Activated naive CD8-positive, alpha-beta T cell treated with anti-CD3 and anti-CD28 coated beads, Interleukin-2, amount 50 U/mL, for 24 hours (primary cell): ENCODE measurements at places on chromosomes 5 and 9.
A peak's percentile ranks its signal among the peaks of the same experiment; 100 is the strongest.

DNA sequence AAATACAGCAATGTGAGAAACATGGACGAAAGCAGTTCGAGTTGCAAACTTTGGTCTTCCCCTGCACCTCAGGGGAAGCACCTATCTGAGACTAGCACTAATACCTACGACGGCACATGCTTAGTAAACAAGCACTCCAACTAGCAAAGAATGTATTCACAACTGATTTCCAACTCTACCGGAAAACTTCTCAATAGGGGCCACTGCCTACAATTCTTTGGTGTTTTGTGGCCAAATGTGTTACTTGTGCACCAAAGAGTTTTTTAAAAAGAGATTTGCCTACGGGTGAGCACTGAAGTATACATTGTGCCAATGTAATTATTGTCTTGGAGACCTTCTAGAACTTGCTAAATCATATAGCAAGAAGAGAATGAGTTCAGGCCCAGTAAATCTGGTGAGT is 12.2 kb downstream of the ENC1 start:
- no peaks in the 10 kb centered on the region for H3K36me3 ChIP-seq
- H3K27ac ChIP-seq, result no peak overlapping the region
- H3K4me3 ChIP-seq, result no peak overlapping the region

- H3K27me3 ChIP-seq, result no peaks in the 10 kb centered on the region
- peaks cover 61% of the 10 kb centered on the region for H3K36me3 ChIP-seq
- DNase-seq, result no peak
- H3K4me3 ChIP-seq, result no peak overlapping the region
- H3K4me1 ChIP-seq, result peaks cover 25% of the 10 kb centered on the region
These were observed 42.5 kb downstream of the PRRC2B start for GRCh38 chr9:131436376-131436775.

GRCh38 chr9:116096853-116097252 is 56.7 kb upstream of the PAPPA start:
- H3K4me1 ChIP-seq, result no peaks in the 10 kb centered on the region
- no peaks in the 10 kb centered on the region for H3K27me3 ChIP-seq
- DNase-seq, result no peak
- no peak overlapping the region for H3K27ac ChIP-seq

DNA sequence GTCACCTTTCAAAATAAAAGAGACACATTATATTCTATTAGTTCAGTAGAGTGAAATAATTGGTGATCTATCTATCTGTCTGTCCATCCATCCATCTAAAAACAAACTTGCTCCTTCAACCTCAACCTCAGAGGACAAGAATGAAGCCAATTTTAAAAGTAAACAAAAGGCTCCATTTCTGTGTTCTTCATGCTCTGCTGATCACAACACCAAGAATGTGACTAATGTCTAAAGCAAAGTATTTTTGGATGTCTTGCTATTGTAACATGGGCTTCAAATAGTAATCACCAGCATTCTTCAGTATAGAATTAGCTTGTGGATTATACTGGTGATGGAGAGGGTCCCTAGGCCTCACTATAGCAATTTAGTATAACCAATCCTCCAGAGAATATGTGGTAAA is 1304.4 kb downstream of the MAT2B start:
- no peak overlapping the region for H3K27ac ChIP-seq
- H3K4me1 ChIP-seq, result no peaks in the 10 kb centered on the region
- H3K27me3 ChIP-seq, result no peaks in the 10 kb centered on the region
- no peaks in the 10 kb centered on the region for H3K36me3 ChIP-seq
- no peak for DNase-seq

- no peak overlapping the region for H3K27ac ChIP-seq
- peaks cover 6% of the 10 kb centered on the region for H3K36me3 ChIP-seq
- H3K4me1 ChIP-seq, result peaks cover 12% of the 10 kb centered on the region
- no peaks in the 10 kb centered on the region for H3K27me3 ChIP-seq
These were observed 9.3 kb downstream of the CAST start for GRCh38 chr5:96671441-96671840.

DNA sequence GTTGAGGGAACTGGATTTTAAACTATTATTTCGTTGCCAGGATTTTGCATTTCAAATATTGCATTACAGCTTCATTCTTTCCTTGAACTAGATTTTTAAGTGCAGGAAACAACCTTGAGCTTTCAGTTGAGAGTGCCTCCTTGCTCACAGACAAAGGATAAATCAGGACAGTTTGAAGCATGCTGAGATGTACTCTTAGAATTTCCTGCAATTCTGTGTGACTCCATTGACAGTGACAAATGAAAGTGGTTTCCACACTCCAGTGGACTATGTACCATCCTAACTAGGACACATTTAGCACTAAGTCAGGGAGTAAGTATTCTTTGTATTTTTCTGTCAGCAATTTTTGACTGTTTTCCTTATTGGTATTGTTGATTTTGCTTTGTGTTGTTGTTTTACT is 100.0 kb upstream of the PLCXD3 start:
- no peaks in the 10 kb centered on the region for H3K36me3 ChIP-seq
- H3K27ac ChIP-seq, result no peak overlapping the region
- no peaks in the 10 kb centered on the region for H3K4me1 ChIP-seq
- no peak for DNase-seq
- H3K27me3 ChIP-seq, result no peaks in the 10 kb centered on the region

GRCh38 chr5:180785121-180785781 is 17.4 kb downstream of the MGAT1 start:
- peaks cover 2% of the 10 kb centered on the region for H3K36me3 ChIP-seq
- H3K27me3 ChIP-seq, result no peaks in the 10 kb centered on the region
- DNase-seq, result no peak
- peak overlapping the region; percentile 68 for H3K27ac ChIP-seq

DNA sequence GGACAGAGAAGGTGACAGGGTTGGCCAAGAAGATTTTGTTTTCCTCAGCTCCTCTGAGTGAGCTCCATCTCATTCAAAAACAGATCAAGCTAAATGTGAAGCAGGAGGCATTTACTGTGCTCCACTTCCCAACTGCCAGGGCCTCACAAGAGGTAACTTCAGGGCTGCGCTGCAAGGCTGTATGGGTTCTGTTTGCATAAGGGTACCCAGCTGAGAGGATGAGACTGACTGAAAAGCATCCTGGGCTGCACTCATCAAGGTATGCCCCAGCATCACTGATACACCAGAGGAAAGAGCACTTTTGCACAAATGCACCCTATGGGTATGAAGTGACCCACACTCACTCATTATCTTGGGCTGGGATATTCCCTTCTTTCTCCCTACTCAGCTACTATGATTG is 316.2 kb upstream of the HAPLN1 start:
- no peak overlapping the region for H3K27ac ChIP-seq
- H3K27me3 ChIP-seq, result no peaks in the 10 kb centered on the region
- no peak for DNase-seq

DNA sequence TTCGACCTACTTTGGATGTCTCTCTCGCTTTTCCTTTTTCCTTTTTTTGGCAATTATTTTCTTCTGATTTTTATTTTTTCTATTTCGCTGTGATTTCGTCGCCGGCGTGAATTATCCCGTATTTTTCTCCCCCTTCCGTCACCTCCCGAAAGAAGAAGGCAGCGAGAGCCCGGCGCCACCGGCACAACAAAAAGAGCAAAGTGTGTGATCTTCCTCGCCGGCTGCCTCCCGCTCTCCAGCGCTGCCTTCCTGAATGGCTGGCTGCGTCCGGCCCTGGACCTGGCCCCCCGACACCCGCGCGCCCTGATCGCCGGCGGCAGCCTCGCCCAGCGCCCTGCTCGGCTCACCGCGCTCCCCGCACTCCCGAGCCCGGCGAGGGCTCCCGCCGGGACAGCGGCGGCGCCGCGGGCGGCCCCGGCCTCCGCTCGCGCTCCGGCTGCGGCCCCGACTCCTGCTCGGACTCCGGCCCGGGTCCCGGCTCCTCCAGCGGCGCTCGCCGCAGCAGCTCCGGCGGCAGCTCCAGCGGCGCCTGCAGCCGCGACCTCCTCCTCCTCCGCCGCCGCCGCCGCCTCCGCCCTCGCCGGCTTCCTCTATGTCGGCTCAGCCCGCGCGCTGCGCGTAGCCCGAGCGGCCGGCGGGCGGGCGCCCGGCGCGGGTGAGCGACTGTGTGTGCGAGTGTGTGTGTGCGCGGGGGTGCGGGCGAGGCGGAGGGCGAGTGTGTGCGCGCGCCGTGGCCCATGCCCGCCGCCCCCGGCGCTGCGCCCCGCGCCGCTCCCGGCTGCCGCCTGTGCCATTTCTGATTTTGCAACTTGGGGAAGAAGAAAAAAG is 960 bp downstream of the NR2F1 start:
- H3K27ac ChIP-seq, result peak overlapping the region; percentile 39
- no peak for DNase-seq
- H3K36me3 ChIP-seq, result peaks cover 6% of the 10 kb centered on the region
- peaks cover 48% of the 10 kb centered on the region for H3K27me3 ChIP-seq
- peaks cover 43% of the 10 kb centered on the region for H3K4me1 ChIP-seq
- peak overlapping the region; percentile 4 for H3K4me3 ChIP-seq

- no peak overlapping the region for H3K4me3 ChIP-seq
- H3K27me3 ChIP-seq, result no peaks in the 10 kb centered on the region
- H3K36me3 ChIP-seq, result peaks cover 67% of the 10 kb centered on the region
- no peaks in the 10 kb centered on the region for H3K4me1 ChIP-seq
- H3K27ac ChIP-seq, result no peak overlapping the region
These were observed 36.7 kb downstream of the GEMIN5 start for GRCh38 chr5:154901276-154901675.

DNA sequence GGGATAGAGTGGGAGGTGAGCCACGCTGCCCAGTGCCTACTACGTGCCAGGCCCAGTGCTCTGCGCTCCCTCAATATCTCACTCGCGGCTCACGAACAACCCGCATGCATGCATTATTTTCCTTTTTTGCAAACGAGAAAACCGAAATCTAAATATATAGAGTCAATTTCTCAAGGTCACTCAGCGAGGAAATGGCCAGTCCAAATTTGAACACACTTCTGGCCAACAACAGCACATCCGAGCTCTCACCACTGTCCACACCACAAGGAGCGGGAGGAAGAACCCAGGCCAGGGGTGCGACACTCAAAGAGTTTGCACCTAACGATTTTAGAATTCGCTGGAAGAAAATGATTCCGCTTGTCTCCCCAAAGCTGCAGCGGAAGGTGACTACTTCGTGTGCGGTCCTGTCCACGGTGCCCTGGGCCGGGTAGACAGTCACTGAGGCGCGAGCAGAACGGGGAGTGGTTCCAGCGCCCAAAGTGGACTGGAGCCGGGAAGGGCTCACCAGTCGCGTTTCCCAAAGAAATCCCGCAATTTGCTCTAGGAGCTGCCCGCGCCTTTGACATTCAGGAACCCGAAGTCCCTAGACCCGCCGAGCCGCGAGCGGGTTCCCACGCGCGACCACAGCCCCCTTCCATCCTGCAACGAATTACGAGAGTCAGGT is 1.1 kb upstream of the TLX3 start:
- H3K36me3 ChIP-seq, result no peaks in the 10 kb centered on the region
- no peak overlapping the region for H3K4me3 ChIP-seq
- peaks cover 75% of the 10 kb centered on the region for H3K27me3 ChIP-seq

DNA sequence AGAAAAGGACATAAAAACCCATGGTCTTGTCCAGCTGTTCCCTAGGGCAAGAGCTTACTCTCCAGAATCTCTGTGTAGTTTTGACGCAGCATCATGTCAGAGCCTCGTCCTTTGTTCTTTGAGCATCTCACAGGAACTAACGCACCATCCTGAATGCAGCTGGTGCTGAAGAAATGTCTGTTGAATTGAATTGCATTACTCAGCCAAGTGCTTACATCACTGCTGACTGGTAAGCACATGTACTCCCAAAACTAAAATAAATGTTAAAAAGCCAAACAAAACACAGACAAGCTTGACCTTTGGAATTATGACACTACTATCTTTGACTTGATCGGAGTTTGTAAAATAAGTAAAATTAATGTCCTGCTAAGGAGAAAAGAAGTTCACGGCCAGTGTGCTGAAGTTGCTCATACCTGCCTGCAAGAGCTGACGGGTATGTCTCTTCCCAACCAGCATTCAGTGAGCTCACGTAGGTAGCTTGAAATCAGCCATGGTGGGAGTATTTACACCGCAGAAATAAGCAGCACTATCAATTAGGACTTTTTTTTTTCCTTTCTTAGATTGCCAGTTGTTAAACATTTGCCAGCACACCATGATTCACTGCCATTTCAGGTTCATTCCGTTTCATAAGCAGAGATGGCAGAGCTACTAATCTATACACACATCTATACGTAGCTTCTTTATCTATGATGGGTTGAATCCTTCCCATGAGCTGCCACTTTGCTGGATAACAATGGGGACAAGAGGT is 310.6 kb upstream of the MSX2 start:
- H3K4me3 ChIP-seq, result no peak overlapping the region
- no peak overlapping the region for H3K27ac ChIP-seq
- no peaks in the 10 kb centered on the region for H3K4me1 ChIP-seq
- peaks cover 24% of the 10 kb centered on the region for H3K27me3 ChIP-seq
- H3K36me3 ChIP-seq, result no peaks in the 10 kb centered on the region

DNA sequence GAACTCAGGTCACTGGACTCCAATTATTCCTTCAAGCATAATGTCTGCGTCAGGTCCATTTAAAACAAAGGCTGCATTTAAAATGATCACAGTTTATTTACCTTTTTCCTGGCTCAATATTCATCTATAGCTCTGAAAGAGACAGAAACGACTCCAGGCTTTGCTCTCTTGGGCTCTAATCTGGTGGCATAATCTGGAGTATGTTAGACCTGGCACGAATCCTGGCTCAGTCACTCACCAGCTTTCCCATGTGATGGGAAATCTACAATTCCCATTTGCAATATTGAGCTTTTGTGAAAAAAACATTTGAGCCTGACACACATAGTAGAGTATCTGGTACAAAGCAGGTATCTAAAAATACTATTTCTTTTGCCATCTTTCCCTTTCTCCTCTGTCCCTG is 155.8 kb downstream of the SEMA6A start:
- peaks cover 9% of the 10 kb centered on the region for H3K36me3 ChIP-seq
- no peaks in the 10 kb centered on the region for H3K27me3 ChIP-seq
- H3K4me3 ChIP-seq, result no peak overlapping the region
- no peak for DNase-seq
- no peaks in the 10 kb centered on the region for H3K4me1 ChIP-seq
- H3K27ac ChIP-seq, result no peak overlapping the region

GRCh38 chr5:16754601-16755000 is 137.8 kb upstream of the RETREG1 start:
- peaks cover 6% of the 10 kb centered on the region for H3K4me1 ChIP-seq
- DNase-seq, result no peak
- H3K27ac ChIP-seq, result no peak overlapping the region
- no peak overlapping the region for H3K4me3 ChIP-seq

- no peak for DNase-seq
- H3K4me3 ChIP-seq, result no peak overlapping the region
- H3K27me3 ChIP-seq, result no peaks in the 10 kb centered on the region
- H3K27ac ChIP-seq, result peak overlapping the region; percentile 32
- peaks cover 5% of the 10 kb centered on the region for H3K36me3 ChIP-seq
These were observed 63.4 kb downstream of the MVB12B start for GRCh38 chr9:126389992-126390391.
